ENCODE measurements at places on chromosomes 1 and 21.

DNA sequence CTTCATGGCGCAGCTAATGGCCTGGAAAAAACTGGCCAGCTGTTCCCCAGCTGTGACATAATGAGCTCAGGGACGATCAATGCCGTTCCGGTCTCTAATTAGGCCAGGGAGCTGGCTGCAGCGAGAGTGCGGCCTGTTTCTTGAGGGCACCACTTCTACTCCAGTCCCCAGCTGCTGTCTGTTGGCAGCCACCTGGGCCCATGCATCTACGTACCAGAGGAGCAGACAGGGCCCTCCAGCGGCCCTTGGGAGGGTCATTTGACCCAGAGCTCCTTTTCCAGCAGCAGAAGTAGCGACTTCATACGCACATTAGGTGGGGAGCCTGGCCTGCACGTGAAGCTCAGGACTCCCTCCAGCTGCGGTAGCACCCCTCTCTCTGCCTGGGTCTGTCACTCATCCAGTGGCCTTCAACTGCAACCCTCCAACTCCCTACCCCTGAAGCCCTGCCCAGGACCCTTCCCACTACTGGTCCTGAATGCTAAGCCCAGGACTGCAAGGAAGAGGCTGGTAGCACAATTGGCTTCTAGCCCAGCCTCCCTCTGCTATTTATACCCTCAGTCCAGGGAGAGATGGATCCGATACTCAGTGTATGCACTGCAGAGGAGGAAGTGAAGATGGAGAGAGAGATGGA lies 9.1 kb upstream of the GPR61 start:
- H3K27ac ChIP-seq = peak overlapping the region; percentile 96
- DNase-seq = no peak
- H3K4me1 ChIP-seq = peaks cover 39% of the 10 kb centered on the region
- H3K27me3 ChIP-seq = peaks cover 5% of the 10 kb centered on the region
- H3K36me3 ChIP-seq = no peaks in the 10 kb centered on the region

GRCh38 chr1:151816548-151817352 lies 11.5 kb upstream of the LINGO4 start:
- no peaks in the 10 kb centered on the region for H3K36me3 ChIP-seq
- no peak overlapping the region for H3K4me3 ChIP-seq
- peaks cover 67% of the 10 kb centered on the region for H3K4me1 ChIP-seq
- H3K27me3 ChIP-seq = no peaks in the 10 kb centered on the region
- no peak for DNase-seq
- H3K27ac ChIP-seq = peak overlapping the region; percentile 6

GRCh38 chr1:1567891-1568291 lies 6.8 kb downstream of the SSU72 start:
- no peak for DNase-seq
- no peak overlapping the region for H3K4me3 ChIP-seq
- H3K27me3 ChIP-seq = no peaks in the 10 kb centered on the region
- H3K4me1 ChIP-seq = peaks cover 30% of the 10 kb centered on the region
- H3K36me3 ChIP-seq = peaks cover 44% of the 10 kb centered on the region
- no peak overlapping the region for H3K27ac ChIP-seq

GRCh38 chr1:212970085-212970484 lies 19.7 kb downstream of the VASH2 start:
- peaks cover 15% of the 10 kb centered on the region for H3K27me3 ChIP-seq
- H3K4me3 ChIP-seq = no peak overlapping the region
- DNase-seq = no peak
- H3K27ac ChIP-seq = no peak overlapping the region
- no peaks in the 10 kb centered on the region for H3K36me3 ChIP-seq

- H3K27ac ChIP-seq = peak overlapping the region; percentile 22
- no peaks in the 10 kb centered on the region for H3K27me3 ChIP-seq
- DNase-seq = no peak
- no peak overlapping the region for H3K4me3 ChIP-seq
Measured at GRCh38 chr1:234721476-234722269, 111.7 kb upstream of the IRF2BP2 start.

DNA sequence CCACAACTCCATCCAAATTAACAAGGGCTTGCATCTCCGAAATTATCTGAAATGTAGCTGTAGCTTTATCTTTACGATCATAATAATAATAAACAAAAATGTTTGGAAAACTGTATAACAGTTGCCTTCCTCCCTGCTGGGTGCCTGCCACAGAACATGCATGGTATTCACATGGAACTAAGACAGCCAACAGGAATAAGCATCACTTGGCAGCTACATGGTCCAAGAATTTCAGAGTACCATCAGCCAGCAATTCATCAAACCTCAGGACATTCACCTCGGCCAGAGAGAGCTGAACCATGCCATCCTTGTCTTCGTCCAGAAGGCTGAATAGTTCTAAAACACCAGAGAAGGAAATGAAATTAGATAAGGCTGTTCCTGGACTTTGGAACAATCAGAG lies 122.7 kb downstream of the CAPN8 start:
- no peaks in the 10 kb centered on the region for H3K27me3 ChIP-seq
- no peak for DNase-seq
- H3K4me1 ChIP-seq = no peaks in the 10 kb centered on the region
- no peak overlapping the region for H3K27ac ChIP-seq

GRCh38 chr1:224456637-224456953 lies 22.0 kb upstream of the WDR26 start:
- H3K27me3 ChIP-seq = no peaks in the 10 kb centered on the region
